Fibroblast of villous mesenchyme (primary cell): ENCODE measurements at places on chromosomes 1 and 21. TPM values are rescaled to one million over a fixed set of nuclear protein-coding genes. Genes with fewer than 3 reads are reported as not detected.

The KCNJ9 gene
- not detected in 2 replicates for total RNA-seq

The REN gene
- 4.3 and 8.7 TPM in 2 replicates for total RNA-seq

The COL24A1 gene
- 2.3 and 3.9 TPM in 2 replicates for total RNA-seq

The ANGPTL3 gene
- total RNA-seq: under 0.01 TPM in 1 of 2 replicates, not detected in the other

The PGBD5 gene
- total RNA-seq: not detected in 2 replicates
